ENCODE measurements at places on chromosomes 2 and 18.

DNA sequence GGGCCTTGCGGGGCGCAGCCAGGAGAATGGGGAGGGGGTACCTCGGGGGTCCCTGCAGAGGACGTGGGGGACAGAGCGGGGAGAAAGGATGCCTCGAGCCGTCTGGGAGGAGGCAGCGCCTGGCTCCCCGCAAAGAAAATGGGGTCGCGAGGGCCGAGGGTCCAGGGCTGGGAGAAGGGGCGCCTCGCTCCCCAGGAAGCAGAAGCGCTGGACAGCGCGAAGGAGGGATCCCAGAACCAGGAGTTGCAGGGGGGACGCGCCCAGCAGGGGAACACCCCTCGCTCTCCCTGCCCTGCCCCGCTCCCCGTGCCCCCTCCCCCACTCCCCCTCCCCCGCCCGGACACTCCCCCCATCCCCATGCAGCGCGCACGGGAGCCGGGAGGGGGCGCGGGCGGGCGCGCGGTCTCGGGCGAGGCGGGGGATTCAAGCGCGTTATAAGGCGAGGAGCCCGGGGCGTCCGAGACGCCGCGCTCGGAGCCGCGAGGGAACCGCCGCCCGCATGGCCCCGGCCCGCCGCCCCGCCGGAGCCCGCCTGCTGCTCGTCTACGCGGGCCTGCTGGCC is at the start of gene ERFE:
Gene ERFE (plus strand): TSS at position 462 of the 562 bp plus-strand sequence. CDS start 38 bp downstream, at position 500.
- DNase-seq, result no peak

GRCh38 chr2:233416706-233417105 is 62.4 kb downstream of the DGKD start:
- no peak for DNase-seq

- no peak for DNase-seq
Observed at GRCh38 chr18:27413495-27414401, 228.6 kb upstream of the CHST9 start.

DNA sequence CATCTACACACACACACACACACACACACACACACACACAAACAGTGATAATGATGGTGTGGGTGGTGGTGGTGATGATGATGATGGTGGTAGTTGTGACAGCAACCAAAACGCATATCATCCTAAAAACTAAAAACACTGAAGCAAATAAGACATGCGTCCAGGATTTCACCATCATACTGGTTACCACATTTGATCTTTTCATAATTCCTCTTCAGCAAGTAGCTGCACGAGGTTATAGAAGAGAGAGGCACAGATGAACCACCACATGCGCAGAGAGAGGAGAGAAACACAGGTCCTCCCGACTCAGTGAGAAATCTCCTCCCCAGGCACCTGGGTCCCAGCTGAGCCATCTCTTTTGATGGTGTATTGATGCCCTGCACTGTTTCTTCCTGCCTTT is 393.3 kb downstream of the METTL4 start:
- no peak for DNase-seq
